Suppressor macrophage treated with lipopolysaccharide for 1 hour (primary cell): ENCODE measurements at places on chromosomes 5 and 9.

DNA sequence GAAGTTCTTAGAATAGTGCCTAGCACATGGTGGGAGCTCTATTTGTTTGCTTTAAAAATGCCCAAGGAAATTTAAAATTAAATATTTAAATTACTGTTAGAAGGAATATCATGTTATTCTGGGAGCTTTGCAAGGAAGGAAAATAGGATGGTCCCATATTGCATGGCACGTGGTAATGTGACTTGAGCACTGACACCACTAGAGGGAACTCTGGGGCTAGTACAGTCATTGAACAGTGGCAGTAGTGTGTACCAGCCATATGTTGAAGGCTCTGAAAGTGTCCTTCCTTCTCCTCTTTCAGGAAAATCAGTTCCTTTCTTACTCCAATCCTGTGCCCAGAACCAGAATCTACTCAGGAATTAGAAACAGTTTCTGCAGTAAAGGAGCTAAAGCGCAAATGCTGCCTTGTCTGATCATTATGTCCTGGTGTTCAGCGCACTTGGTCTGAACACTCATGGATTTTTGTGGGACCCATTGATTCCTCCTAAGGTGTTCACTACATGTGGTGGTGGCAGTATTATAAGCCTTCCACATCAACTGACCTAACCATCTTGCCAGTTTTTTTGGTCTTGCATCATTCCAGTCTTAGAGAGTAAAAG, 54.1 kb downstream of the GDA start:
- peak; percentile 42 for DNase-seq

DNA sequence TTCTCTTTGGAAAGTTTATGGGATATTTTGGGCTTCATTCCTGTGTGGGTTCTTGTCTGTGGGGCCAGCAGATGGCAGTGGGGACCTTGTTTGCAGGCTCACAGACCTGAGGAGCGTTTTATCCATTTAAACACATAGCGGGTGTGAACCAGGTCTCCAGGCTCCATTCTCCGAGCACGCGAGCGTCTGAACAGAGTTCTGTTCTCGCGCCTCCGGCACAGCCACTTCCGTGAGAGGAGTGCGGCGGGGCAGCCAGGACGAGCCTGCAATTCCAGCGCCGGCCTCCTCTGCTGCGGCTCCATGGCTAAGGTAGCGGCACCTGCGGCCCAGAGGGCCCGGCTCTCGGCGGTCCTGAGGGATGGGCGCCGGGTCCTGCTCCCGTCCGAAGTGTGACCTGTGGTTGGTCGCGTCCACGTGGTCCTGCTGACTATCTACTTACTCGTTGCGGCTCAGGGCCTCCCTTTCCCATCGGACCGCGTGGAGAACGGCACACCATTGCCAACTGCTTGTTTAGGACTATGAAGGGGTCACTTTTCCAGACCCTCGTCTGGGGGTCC, 7.3 kb downstream of the NRARP start:
- peak; percentile 47 for DNase-seq

DNA sequence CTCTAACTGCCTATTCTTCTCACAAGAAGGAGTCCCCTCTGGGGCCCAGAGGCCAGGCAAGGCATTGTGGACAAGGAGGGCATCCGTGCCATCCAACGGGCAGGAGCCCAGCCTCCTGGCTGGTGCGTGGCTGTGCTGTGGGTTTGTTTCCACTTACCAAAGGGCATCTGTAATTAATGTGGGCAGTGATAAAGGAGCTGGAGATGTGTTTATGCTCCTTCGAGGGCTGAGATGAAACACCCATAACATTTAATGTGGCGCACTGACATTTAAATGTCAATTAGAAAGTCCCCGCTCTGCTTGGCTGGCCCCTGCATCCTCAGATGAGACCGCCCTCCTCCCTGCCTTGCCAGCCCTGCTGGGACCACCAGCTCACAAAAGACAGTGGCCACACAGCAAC, 57.1 kb downstream of the KCNIP1 start:
- DNase-seq: no peak

- no peak for DNase-seq
Observed at GRCh38 chr5:125032286-125032685, 285.8 kb upstream of the ZNF608 start.
